ENCODE measurements at places on chromosomes 7 and 10. TPM values are rescaled to one million over a fixed set of nuclear protein-coding genes. Genes with fewer than 3 reads are reported as not detected.
A peak's percentile ranks its signal among the peaks of the same experiment; 100 is the strongest.

- no peak overlapping the region for H3K4me3 ChIP-seq
- peak overlapping the region; percentile 63 for H3K27ac ChIP-seq
- no peaks in the 10 kb centered on the region for H3K27me3 ChIP-seq
- H3K36me3 ChIP-seq: peaks cover 9% of the 10 kb centered on the region
Measured at GRCh38 chr10:73920089-73920488, 9.2 kb downstream of the PLAU start.

GRCh38 chr7:100065452-100066186 is 15.9 kb downstream of the ZNF3 start:
- peaks cover 18% of the 10 kb centered on the region for H3K4me1 ChIP-seq
- DNase-seq: no peak
- no peak overlapping the region for H3K27ac ChIP-seq
- no peak overlapping the region for H3K4me3 ChIP-seq
- peaks cover 49% of the 10 kb centered on the region for H3K36me3 ChIP-seq
- H3K27me3 ChIP-seq: no peaks in the 10 kb centered on the region

- no peak for DNase-seq
- H3K36me3 ChIP-seq: no peaks in the 10 kb centered on the region
- H3K4me3 ChIP-seq: peak overlapping the region; percentile 61
Measured at GRCh38 chr10:60732198-60732806, 46.0 kb upstream of the CDK1 start.

GRCh38 chr7:47817917-47818316 is 130.3 kb downstream of the PKD1L1 start:
- no peaks in the 10 kb centered on the region for H3K27me3 ChIP-seq
- no peak overlapping the region for H3K4me3 ChIP-seq
- DNase-seq: no peak
- no peaks in the 10 kb centered on the region for H3K4me1 ChIP-seq

YKT6 gene
- 47.6 TPM for total RNA-seq

CAMK1D gene
- 12.8 TPM for total RNA-seq

DNA sequence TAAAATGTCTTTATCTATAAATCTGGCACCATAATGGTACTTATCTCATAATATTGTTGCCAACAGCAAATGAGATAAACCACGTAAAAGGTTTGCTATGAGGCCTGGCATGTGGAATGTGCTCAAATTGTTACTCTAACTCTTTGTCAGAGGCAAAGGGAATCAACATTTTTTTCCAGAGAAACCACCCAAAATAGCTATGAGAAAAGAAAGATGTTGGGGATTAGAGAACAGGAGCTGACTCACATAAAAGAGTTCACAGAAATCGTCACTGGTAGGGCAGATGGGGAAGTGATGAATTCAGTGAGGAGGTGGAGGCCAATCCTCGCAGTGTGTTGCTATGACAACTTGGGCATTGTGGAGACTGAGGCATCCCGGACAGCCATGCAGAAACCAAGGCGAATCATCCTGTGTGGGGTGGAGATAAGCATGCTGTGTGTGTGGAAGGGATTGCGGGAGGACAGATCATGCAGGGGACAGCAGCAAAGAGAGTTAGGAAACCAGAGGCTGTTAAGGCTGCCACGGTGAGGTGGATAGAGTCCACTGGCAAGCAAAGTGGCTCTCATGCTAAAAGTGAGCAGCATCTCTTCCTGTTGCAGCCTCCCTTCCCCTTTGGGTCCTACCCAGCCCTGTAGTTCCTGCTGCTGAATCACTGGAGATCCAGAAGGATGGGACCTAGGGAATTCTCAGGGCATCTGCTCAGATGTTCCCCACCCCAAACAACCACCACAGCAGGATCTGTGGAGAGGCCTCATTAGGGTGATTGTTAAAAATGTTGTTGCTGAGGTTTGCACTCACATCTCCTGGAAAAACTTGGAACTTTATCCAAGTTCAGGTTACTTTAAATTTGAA is 103.9 kb downstream of the CUBN start:
- no peak for DNase-seq
- no peaks in the 10 kb centered on the region for H3K27me3 ChIP-seq
- H3K27ac ChIP-seq: peak overlapping the region; percentile 31
- peaks cover 38% of the 10 kb centered on the region for H3K4me1 ChIP-seq

VSTM4 gene
- 14.0 TPM for total RNA-seq

GRCh38 chr7:53996876-53997275 is 545.3 kb upstream of the VSTM2A start:
- no peaks in the 10 kb centered on the region for H3K4me1 ChIP-seq
- no peaks in the 10 kb centered on the region for H3K27me3 ChIP-seq
- no peak overlapping the region for H3K27ac ChIP-seq
- no peaks in the 10 kb centered on the region for H3K36me3 ChIP-seq
- H3K4me3 ChIP-seq: no peak overlapping the region
- DNase-seq: no peak

GPR146 gene
- total RNA-seq: 36.1 TPM

GRCh38 chr10:77286531-77287508 is 350.8 kb downstream of the KCNMA1 start:
- no peak overlapping the region for H3K27ac ChIP-seq
- DNase-seq: no peak
- H3K4me1 ChIP-seq: peaks cover 12% of the 10 kb centered on the region
- no peaks in the 10 kb centered on the region for H3K36me3 ChIP-seq

DNA sequence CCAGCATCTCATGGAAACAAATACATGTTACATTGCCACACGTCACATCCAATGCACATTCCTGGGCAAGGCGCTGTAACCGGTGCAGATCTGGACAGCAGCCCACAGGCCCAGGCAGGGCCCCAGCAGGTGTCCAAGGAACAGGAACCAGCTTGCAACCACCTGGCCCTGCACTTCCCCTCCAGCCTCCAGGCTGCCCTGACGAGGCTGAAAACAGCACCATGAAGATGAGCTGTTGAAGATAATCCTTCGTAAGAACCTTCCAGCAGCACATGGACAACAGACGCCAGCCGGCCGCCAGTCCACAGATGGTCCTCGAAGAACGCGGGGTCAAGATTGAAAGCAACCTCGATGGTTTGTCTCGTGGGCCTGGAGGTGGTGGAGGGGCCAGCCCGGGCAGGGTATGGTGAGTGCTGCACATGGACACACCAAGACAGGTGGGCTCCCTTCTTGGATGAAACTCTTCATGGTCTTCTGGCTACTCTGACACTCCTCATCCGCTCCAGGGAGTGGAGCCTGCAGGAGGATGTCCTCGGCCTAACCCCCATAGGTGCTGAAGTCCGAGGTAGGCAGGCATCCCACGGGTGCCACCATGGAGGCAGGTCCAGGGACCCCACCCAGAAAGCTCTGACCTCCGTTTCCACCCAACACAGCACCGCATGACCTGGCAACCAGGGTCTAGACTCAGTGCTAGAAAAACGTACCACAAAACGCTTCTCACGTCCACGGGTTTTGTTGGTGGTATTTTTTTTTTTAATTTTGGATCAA is 22.9 kb downstream of the PDGFA start:
- DNase-seq: no peak
- H3K4me3 ChIP-seq: no peak overlapping the region
- H3K4me1 ChIP-seq: no peaks in the 10 kb centered on the region
- H3K27me3 ChIP-seq: no peaks in the 10 kb centered on the region

DNA sequence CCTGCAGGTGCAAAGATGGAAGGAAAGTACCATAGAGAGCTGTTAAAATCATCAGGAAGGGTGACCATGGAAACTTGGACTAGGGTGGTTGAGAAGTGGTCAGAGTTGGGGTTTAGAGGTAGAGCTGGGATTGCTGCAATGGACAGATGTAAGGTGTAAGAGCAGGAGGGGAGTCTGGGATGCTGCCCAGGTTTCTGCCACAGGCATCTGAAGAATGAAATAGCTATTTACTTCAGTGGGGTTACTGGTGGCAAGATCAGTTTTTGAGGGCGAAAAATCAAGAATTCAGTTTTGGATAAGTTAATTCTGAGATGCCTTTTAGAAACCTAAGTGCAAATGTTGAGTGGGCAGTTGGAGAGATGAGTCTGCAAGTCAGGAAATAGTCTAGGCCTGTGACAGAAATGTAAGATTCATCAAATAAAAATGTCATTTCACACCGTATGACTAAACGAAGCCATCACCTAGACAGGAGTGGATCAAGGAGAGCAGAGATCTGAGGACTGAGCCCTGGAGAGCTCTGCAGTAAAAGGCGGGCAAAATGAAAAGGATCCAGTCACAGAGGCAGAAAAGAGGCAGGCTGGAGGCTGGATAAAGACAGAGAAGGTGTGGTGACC is 22.7 kb upstream of the TOMM7 start:
- no peaks in the 10 kb centered on the region for H3K4me1 ChIP-seq
- no peak for DNase-seq
- no peaks in the 10 kb centered on the region for H3K27me3 ChIP-seq
- H3K4me3 ChIP-seq: no peak overlapping the region
- no peak overlapping the region for H3K27ac ChIP-seq
- no peaks in the 10 kb centered on the region for H3K36me3 ChIP-seq

DNA sequence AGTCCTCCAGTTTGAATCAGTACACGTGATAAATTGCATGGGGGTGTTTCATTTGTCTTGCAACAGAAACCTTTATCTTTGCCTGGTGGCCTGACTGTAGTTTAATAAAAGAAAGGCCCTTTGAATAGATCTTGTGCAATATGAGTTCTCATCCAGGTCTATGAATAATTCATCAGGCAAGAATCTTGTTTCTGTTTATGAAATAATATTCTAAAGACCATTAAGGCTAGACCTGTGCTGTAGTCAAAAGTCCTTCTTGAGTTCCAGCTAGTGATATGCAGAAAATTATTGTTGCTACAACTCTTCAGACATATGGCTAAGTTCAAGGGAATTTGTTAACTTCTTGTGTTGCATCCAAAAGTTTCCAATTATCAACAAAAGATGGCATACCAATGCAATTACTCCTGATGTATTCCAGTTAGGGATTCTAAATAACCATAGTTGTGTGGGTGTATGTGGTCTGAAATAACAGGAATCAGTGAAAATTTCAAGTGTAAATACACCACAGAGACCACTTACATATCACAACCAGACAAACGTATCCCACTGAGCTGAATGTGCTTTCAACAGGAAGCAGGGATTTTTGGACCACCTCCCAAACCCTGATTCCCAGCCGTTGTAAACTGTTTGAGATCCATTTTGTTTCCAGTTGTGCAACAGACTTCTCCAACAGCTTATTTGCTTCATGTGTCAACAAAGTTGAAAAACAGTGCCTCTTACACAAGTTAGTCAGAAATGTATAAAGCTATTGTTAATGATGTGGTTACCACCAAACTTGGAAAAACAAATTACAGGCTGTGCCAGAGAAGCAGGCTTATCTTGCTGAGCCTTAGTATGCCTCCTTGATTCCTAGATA is 54.7 kb upstream of the BICC1 start:
- no peak overlapping the region for H3K4me3 ChIP-seq
- H3K36me3 ChIP-seq: no peaks in the 10 kb centered on the region
- no peaks in the 10 kb centered on the region for H3K4me1 ChIP-seq
- H3K27ac ChIP-seq: no peak overlapping the region

SCRN1 gene
- total RNA-seq: 40.8 TPM

- no peak overlapping the region for H3K4me3 ChIP-seq
- H3K27ac ChIP-seq: no peak overlapping the region
- H3K27me3 ChIP-seq: no peaks in the 10 kb centered on the region
- peak; percentile 34 for DNase-seq
Measured at GRCh38 chr7:22393913-22394729, 37.2 kb upstream of the RAPGEF5 start.

DNA sequence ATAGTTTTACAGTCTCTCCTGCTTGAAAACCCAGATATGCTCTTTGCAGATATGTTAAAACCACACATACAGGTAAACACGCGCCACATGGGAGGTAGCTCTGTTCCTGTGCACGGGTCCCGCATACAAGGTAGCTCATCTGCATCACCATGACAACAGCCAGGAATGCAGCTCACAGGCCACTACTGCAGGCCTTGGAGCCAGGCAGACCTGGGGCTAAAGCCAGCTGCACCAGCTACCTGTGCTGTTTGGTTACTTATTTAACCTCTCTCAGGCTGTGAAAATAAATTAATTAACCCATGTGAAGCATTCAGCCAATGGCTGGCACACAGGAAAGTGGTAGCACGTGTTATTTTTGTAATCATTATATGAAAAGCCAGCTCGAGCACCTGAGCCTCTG is 428.3 kb downstream of the TNS3 start:
- no peak overlapping the region for H3K4me3 ChIP-seq
- no peaks in the 10 kb centered on the region for H3K27me3 ChIP-seq
- peaks cover 27% of the 10 kb centered on the region for H3K4me1 ChIP-seq
- H3K27ac ChIP-seq: peak overlapping the region; percentile 62
- no peaks in the 10 kb centered on the region for H3K36me3 ChIP-seq
- DNase-seq: no peak

- H3K27me3 ChIP-seq: no peaks in the 10 kb centered on the region
- no peak overlapping the region for H3K4me3 ChIP-seq
- no peaks in the 10 kb centered on the region for H3K4me1 ChIP-seq
- H3K36me3 ChIP-seq: no peaks in the 10 kb centered on the region
- no peak for DNase-seq
Measured at GRCh38 chr7:149827089-149827981, 10.8 kb upstream of the ZNF862 start.

- H3K27ac ChIP-seq: no peak overlapping the region
- H3K4me1 ChIP-seq: no peaks in the 10 kb centered on the region
- H3K27me3 ChIP-seq: no peaks in the 10 kb centered on the region
Measured at GRCh38 chr7:132257253-132257652, 319.0 kb downstream of the PLXNA4 start.

IGF2BP3 gene
- 11.8 TPM for total RNA-seq

- H3K36me3 ChIP-seq: no peaks in the 10 kb centered on the region
- no peaks in the 10 kb centered on the region for H3K4me1 ChIP-seq
Measured at GRCh38 chr7:122416336-122416735, 111.8 kb upstream of the FEZF1 start.

GRCh38 chr10:114753126-114753525 is 68.5 kb upstream of the FHIP2A start:
- no peak overlapping the region for H3K4me3 ChIP-seq
- H3K27ac ChIP-seq: no peak overlapping the region
- H3K27me3 ChIP-seq: no peaks in the 10 kb centered on the region
- peaks cover 15% of the 10 kb centered on the region for H3K4me1 ChIP-seq
- no peaks in the 10 kb centered on the region for H3K36me3 ChIP-seq
- DNase-seq: no peak

DNA sequence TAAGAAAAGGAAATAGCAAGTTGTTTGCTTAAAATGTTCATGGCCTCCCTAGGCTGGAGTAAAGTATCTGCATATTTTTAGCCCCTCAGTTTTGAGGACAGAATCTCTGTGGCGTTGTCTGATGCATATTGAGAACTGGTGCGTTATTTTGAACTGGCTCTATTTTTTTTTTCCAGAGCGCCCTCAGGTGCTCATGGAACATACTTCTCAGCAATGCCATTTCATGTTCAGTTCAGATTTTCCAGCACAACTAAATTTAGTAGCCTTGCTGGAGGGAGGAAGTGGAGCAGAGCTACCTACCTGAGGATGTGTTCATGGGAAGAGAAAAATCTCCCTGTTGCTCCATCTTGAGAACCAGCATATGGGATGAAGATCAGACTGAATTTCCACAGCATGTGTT is 870.5 kb downstream of the LRMDA start:
- H3K27me3 ChIP-seq: no peaks in the 10 kb centered on the region
- H3K36me3 ChIP-seq: no peaks in the 10 kb centered on the region
- no peak overlapping the region for H3K4me3 ChIP-seq
- no peaks in the 10 kb centered on the region for H3K4me1 ChIP-seq

- no peaks in the 10 kb centered on the region for H3K36me3 ChIP-seq
- no peak overlapping the region for H3K27ac ChIP-seq
- DNase-seq: no peak
- H3K4me1 ChIP-seq: no peaks in the 10 kb centered on the region
Measured at GRCh38 chr7:4135301-4135700, 546.8 kb upstream of the FOXK1 start.
